ENCODE measurements at places on chromosomes 16 and 17.

GRCh38 chr16:25110387-25110947, 1.1 kb upstream of the LCMT1 start:
- DNase-seq: no peak

GRCh38 chr17:16507918-16508533, 16.0 kb upstream of the LRRC75A start:
- no peak for DNase-seq

GRCh38 chr16:14289692-14290340, 218.7 kb downstream of the MRTFB start:
- no peak for DNase-seq

- DNase-seq: no peak
These were observed 79.7 kb downstream of the VAT1L start for GRCh38 chr16:77868052-77868451.

DNA sequence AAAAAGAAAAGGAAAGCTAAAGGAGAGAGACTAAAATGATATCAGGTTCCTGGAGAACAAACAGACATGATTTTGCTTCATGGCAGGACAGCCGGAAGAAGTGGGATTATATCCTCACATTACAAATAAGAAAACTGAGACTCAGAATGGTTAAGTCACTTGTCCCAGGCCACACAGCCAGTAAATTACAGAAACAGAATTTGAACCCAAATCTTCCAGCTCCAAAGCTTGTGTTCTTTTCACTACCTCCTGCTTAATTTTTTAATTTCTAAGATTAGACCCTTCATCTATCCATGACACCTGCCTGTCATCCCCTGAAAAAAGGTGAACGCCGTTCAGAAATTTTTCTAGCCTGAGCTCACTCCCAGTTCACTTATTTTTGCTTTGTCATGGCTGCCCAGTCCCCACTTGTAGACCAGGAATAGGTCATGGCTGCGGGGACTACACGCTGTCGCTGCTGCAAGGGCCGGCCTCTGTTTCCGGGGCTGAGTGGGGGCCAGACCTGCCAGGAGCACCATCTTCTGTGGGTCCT, 36.1 kb downstream of the MAPT start:
- no peak for DNase-seq

Data from posterior cingulate gyrus (tissue), 11 donors.